Stomach (tissue), 19 donors: ENCODE measurements at places on chromosomes 3 and 15. TPM values are rescaled to one million over a fixed set of nuclear protein-coding genes. Genes with fewer than 3 reads are reported as not detected.
A peak's percentile ranks its signal among the peaks of the same experiment; 100 is the strongest.

DNA sequence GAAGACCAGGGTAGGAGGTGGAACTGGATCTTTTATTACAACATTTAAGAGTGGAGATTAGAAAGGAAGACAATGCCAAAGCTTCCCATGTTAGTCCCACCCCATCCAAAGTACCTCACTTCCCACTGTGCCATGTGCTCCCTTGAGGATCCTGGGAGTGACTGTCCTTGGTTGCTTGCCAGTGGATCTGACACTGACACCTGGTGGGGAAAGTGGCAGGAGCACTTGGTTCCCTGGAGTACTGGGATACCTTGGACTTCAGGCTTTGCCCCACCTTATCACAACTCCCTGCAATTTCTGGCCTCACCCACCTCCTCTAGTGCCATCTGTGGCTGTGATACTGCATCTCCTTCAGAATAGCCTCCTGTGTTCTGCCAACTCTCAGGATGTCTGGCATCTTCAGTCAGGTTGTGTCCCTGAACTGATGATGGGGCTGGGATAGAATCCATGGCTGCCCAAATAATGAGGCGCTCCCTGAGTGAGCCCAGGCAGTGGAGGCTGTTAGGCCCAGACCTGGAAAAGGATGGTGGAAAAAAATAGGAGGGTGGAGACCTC is 1.3 kb downstream of the ELL3 start:
- DNase-seq: peak; percentile 67

- peak; percentile 56 for DNase-seq
These were observed 65.1 kb downstream of the HMCES start for GRCh38 chr3:129343643-129344360.

GRCh38 chr15:70830615-70831014 is 23.3 kb downstream of the LARP6 start:
- DNase-seq: no peak

DNA sequence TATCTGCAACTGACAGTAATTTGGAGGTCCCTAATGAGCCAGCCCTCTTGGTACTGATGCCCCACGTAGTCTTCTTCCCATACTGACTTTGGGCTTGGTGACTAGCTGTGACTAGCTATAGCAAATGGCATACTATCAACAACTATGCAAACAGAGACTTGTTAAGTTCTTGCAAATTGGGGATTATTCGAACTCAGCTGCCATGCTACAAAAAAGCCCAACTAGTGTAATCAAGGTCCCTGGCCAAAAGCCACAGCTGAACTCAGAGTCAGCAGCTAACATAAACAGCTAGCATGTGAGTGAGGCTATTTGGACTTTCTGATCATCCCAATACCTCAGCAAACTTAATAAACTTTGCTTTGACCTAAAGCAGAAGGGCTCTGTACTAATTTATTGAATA is 121.2 kb upstream of the PLXND1 start:
- DNase-seq: no peak

DNA sequence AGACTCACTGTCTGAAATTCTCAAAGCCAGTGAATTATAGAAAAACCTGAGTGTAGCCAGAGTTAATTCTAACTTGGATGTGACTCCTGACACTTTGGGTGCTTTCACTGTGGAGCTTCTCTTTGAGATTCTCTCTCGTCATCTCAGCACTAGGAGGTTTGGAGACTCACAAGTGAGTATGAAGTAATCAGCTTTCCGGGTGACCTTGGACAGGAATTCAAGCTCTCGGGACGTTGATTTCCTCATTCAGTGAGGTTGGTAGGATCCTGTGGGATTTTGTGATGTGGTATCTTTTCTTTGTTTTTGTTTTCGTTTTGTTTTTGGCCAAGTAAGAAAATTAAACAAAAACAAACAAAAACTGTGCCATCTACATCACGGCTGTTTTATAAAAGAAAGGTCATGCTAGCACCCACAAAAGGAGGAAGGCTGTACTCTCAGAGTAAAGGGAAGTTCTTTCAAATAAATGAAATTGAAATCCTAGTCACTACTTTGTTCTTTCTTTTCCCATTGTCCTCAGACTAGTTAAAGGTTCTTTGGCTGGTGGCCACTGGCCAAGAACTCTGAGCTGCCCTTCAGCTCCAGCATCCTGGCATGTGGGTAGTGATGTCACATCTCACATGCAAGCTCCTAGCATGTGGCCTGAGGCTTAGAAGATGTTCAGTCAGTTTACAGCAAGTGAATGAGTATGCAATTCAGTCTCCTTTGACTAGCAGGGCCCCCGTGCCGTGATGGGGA is 263.3 kb upstream of the TPM1 start:
- no peak for DNase-seq

DNA sequence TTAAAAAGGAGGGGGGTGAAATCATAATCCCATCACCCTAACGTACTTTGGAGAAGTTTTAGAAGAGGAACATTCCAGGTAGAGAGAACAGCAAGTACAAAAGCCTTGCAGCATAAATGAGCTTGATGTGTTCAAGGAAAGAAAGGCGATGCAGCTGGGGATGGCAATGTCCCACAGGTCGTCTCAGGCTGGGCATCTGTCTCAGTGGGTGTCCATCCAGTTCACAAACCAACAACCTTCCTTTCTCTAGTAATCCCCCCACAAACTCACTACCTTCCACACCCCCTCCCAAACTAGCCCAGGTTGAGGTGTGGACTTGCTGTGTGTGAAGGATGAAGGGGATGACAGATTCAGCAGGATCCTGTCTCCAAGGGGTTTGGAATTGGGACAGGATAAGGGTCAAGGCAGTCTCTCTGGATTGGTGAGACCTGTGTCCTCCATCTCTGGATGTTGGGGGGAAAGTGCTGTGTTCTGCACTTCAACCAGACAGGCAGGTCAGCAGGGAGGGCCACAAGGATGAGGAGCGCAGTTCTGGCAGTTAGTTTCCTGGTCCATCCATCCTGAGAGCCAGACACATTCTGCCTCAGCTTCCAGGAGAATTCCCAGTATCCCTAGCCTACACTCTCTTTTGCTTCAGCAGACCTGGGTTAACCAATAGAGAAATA is 1.7 kb upstream of the ESYT3 start:
- DNase-seq: no peak

GRCh38 chr3:87179642-87180041 is 47.5 kb upstream of the CHMP2B start:
- no peak for DNase-seq

- DNase-seq: peak; percentile 85
These were observed 223.7 kb upstream of the NANOGP8 start for GRCh38 chr15:35308802-35309201.

DNA sequence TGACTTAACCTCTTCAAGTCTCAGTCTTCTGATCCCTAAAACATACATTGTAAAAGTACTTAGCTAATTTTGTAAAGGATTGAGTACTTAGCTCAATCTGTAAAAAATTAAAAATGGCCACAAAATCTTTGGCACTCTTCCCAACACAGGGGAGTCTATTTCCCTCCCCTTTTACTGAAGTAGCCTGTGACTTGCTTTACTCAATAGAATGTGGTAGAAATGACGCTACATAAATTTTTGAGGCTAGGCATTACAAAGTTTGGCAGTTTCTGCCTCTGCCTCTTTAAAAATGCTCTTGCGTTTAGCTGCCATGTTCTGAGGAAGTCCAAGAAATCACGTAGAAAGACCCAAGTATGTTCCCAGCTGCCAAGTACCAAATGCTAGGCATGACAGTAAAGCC is 80.2 kb downstream of the CBLB start:
- DNase-seq: no peak

- DNase-seq: no peak
These were observed 7.1 kb downstream of the MINAR1 start for GRCh38 chr15:79439236-79439635.

- DNase-seq: no peak
These were observed 60.8 kb upstream of the ARHGEF26 start for GRCh38 chr3:154060238-154061000.

DNA sequence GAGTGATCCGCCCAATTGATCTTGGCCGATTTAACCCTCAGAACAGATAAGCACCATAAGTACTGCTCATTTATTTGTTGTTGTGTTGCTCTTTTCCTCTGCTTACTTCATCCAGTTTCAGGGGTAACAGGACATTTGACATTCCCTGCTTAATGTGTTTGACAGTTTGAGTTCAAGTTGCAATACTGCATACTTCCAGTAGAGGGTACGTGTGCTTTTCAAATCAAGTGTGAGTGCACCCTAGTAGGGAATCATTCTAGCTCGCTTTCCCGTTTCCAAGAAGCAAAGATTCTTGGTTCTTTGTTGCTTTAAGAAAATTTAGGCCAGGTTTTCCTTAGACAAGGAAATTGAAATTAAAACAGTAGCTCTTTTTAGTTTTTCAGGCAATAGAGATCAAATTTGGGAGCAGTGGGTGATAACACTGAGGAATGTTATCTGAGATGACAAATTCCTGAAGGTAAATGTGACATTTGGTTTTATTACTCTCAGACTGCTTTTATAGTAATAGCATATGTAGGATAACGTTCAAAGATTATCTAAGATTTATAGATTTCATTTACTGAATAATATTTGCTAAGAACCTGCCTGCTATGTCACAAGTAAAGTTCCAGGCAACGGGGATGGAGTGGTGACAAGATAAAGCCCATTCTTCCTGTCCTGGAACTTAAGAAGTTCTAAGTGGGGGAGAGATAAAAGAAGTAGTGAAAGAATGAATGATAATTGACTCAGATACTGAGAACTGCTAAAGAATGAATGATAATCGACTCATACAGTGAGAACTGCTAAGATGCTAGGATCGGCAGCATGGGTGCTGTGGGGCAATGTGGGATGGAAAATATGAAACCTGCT is 73.3 kb downstream of the SYNPR start:
- DNase-seq: no peak

GRCh38 chr3:160973067-160973809 is 131.9 kb downstream of the B3GALNT1 start:
- no peak for DNase-seq

DNA sequence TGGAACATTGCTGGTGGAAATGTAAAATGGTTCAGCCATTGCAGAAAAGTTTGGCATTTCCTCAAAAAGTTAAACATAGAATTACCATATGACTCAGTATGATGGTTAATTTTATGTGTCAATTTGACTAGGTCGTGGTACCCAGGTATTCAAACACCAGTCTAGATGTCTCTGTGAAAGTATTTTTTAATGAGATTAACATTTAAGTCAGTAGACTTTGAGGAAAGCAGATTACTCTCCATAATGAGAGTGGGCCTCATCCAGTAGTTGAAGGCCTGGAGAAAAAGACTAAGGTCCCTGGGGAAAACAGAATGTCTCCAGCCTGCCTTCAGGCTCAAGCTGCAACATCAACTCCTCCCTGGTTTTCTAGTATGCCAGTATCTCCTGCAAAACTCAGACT is 42.3 kb upstream of the TMEM87A start:
- DNase-seq: no peak

- DNase-seq: no peak
These were observed 5.9 kb downstream of the MESP2 start for GRCh38 chr15:89781891-89782618.

DNA sequence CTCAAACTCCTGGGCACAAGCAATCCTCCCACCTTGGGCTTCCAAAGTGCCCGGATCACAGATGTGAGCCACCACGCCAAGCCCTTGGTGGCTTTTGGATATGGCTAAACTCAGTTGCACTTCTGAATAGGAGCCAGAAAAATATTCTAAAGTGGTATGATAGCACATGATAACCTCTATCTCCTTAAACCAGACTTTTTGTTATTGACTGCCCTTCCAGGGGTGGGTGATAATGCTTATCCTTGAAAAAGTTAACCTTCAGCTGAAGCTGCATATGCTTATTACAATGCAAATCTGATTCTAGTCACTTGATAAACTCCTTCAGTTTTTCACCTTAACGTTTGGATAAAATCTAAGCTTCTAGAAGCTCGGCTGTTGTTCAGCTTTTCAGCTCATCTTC is 6.3 kb downstream of the CCNB2 start:
- DNase-seq: no peak

GRCh38 chr3:17833786-17834559 is 91.5 kb upstream of the TBC1D5 start:
- no peak for DNase-seq

DNA sequence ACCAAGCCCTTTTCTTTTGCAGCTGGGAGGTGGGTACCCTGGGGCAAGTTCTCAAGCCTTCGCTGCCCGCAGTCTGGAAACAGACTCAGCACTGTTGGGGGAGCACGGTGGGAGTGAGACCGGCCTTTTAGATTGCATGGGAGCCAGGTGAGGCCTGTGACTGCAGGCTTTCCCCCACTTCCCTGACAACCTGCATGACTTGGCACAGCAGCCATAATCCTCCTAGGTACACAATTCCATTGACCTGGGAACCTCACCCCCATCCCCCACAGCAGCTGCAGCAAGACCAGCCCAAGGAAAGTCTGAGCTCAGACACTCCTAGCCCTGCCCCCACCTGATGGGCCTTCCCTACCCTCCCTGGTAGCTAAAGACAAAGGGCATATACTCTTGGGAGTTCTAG is 52.2 kb upstream of the CCDC80 start:
- DNase-seq: no peak

DNA sequence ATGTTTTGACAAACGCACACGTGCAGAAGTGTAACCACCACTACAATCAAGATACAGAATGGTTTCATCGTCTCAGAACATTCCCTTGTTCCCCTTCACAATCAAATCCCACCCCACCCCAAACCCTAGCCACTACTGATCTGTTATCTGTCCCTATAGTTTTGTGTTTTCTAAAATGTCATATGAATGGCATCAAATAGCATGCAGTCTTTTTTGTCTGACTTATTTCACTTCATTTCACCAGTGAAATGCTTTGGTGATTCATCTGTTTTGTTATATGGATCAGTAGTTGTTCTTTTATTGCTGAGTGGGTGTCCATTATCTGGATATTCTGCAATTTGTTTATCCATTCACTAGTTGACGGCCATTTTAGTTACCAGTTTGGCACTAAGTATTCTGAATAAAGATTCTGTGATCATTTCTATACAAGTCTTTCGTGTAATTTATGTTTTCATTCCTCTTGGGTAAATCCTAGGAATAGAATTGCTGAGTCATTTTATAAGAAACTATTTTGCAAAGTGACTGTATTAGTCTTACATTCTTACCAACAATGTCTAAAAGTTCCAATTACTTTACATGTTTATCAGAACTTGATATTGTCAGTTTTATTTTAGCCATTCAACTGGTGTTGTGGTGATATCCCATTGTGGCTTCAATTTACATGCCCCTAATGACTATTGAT is 232.8 kb downstream of the CLSTN2 start:
- DNase-seq: no peak

DNA sequence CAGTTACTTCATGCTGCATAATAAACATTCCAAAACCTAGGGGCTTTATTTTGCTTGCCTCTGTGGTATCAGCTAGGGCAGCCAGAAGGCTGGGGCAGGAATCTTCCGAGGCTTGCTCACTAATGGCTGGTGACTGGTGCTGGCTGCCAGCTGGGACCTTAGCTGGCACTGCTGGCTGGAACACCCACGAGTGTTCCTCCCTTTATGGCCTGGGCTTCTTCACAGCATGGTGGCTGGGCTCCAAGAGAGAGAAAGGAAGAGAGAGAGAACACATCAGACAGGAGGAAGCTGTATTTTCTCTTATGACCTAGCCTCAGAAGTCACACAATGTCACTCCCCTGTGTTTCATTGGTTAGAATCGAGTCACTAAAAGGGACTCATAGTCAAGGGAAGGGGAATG is 23.9 kb upstream of the CDCP1 start:
- no peak for DNase-seq

GRCh38 chr3:157459706-157460105 is 23.1 kb downstream of the PTX3 start:
- DNase-seq: no peak

The FGF12 gene
- 0.87 TPM for total RNA-seq

The GOLGA6B gene
- not detected for total RNA-seq

The AGBL1 gene
- total RNA-seq: under 0.01 TPM

The SUSD5 gene
- 4.6 TPM for total RNA-seq

The TMC3 gene
- total RNA-seq: 0.92 TPM

The EPHA3 gene
- total RNA-seq: 5.5 TPM

The WNT5A gene
- 5.3 TPM for total RNA-seq

The CHL1 gene
- 14.3 TPM for total RNA-seq

The NPAP1 gene
- total RNA-seq: not detected

The TBC1D5 gene
- total RNA-seq: 54.0 TPM

The OIP5 gene
- not detected for total RNA-seq
